T-cell (primary cell): ENCODE measurements at places on chromosomes 7 and 10. TPM values are rescaled to one million over a fixed set of nuclear protein-coding genes. Genes with fewer than 3 reads are reported as not detected.
A peak's percentile ranks its signal among the peaks of the same experiment; 100 is the strongest.

- no peak for DNase-seq
Observed at GRCh38 chr7:151744656-151745638, 132.0 kb downstream of the PRKAG2 start.

DNA sequence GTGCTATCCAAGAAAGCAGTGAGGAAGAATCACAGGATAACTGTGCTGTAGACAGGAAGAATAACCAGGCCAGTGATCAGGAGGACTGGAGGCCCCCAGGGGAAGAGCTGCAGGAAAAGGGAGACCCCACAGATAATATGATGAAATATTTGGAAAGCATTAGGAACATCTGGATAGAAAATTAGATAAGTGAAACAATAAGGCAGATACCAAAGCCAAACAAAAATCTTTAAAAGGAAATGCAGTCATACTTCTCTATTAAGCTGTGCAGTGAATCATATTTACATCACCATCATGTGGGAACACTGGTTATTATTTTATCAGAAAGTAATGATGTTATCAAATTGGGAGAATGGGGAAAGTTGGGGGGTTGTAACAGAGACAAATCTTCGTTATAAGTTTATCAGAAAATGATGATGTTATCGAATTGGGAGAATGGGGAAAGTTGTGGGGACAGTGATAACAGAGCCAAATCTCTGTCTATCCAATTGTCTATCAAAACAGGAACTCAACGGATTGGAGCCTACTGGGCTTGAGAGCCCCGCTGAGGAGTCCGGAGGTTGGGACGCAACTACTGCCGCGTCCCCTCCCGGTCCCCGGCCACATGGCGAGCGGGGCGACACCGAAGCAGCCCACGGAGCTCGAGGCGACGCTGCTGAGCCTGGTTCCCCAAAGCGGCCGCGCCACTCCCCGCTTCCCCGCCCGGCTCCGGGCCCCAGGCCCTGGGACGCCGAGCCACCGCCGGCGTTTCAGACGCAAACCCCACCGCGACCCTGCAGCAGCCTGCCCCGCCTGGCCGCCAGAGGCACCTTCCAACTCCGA lies 14.0 kb upstream of the RALA start:
- no peak for DNase-seq

DNA sequence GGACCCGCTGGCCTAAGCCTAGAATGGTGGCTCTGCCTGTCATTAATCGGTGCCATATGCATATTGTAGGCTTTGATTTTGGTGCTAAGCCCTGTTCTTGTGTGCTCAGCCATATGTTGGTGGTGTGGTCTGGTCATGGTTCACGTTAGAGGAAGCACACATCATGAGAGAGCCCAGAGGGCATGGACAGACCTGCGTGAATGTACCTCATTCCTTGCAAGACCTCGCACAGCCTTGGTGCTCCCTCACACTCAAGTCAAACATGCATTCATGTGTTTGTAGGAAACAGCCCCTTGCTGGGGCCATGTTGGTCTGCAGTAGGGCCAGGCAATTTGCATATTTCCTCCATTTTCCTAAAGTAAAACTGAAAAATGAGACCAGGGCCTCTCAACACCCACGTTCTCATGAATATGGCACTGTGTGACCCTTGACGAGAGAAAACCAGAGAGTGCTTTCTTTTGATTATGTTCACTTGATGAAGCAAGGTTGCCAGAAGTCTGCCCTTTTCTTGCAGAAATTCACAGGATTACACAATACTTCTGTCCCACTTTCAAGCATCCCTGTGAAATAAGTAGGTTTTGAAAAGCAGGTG lies 268.7 kb downstream of the CELF2 start:
- DNase-seq = no peak

- DNase-seq = no peak
Observed at GRCh38 chr7:49564379-49564714, 209.1 kb upstream of the VWC2 start.

- DNase-seq = no peak
Observed at GRCh38 chr7:38276096-38276877, 2.9 kb upstream of the TARP start.

DNA sequence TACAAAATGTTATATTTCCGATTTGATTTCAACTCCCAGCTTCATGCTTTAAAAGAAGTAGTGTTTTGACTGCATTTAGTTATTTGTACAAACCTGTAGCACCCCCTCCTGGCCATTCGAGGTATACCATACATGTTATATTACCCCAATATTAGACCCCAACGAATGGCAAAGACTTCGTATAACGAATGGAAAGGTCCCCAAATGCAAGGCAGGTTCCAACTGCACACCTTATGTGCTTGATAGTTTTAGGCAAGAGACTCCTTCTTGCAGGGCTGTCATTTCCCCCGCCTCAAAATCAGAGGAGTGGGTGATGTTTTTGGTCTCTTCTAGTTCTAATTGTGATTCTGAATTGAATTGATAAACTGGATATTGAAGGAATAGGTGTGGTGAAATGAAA lies 101.1 kb upstream of the TARP start:
- peak; percentile 55 for DNase-seq

DNA sequence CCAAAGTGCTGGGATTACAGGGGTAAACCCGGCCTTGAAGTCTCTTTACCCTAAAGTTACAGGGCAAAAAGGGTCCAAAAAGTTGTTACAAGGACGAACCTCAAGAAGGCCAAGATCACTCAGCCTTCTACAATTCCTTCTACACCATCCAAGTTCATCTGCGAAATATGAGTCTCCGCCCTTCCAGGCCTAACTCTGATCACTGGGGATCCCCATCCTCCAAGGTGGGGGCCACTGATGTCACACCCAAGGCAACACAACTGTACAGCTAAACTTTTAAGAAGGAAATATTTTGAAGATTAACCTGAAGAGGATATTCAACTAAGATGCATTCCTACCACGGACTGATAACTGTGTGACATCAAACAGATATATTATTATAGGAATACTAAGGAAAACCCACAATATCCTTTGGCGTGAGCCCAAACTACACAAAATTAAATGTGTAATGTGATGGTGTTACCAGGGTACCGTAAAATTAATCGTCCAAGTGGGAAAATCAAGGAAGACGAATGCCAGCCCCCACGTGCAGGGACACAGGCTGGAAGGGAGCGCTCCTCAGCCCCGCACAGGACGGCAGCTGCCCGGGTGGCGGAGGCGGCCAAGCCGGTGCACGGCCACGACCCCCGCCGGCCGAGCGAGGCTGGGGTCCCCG lies 1.0 kb downstream of the PAXIP1 start:
- no peak for DNase-seq

- DNase-seq = no peak
Observed at GRCh38 chr7:112550468-112551060, 69.8 kb downstream of the LSMEM1 start.

- no peak for DNase-seq
Observed at GRCh38 chr7:75660566-75661215, 78.0 kb downstream of the HIP1 start.

- no peak for DNase-seq
Observed at GRCh38 chr7:85475071-85475470, 288.2 kb upstream of the SEMA3D start.

GRCh38 chr7:154769527-154769926 lies 233.4 kb downstream of the PAXIP1 start:
- DNase-seq = no peak

DNA sequence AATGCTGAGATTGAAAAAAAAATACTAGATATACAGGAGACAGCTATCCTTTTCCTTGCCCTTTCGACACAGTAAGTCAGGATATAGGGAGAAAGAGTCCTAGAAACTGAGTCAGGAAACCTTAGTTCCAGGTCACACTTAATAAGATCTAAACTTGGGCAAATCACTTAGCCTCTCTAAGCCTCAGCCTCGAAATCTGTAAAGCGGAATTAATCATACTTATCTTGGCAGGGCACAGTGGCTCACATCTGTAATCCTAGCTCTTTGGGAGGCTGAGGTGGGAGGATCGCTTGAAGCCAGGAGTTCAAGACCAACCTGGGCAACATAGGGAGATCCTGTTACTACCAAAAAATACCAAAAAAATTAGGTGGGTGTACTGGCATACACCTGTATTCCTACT lies 4.6 kb downstream of the GARIN1A start:
- no peak for DNase-seq

DNA sequence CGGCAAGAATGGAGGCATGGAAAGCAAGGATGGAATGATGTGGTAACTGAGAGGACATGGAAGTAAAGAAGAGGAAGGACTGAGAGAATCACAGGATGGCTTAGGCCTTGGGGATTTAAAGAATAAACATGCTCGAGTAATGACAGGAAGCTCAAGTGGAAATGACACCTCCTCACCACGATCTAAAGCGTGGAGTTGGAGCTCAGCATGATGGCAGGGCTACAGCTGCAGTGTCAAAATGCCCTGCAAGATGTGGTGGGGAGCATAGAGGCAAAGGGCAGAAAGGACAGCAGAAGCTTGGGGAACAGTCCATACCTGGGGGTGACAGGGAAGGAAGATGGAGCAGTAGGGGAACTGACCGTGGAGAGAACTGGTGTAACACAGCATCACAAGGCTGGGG lies 229.5 kb upstream of the PLXNA4 start:
- DNase-seq = no peak

DNA sequence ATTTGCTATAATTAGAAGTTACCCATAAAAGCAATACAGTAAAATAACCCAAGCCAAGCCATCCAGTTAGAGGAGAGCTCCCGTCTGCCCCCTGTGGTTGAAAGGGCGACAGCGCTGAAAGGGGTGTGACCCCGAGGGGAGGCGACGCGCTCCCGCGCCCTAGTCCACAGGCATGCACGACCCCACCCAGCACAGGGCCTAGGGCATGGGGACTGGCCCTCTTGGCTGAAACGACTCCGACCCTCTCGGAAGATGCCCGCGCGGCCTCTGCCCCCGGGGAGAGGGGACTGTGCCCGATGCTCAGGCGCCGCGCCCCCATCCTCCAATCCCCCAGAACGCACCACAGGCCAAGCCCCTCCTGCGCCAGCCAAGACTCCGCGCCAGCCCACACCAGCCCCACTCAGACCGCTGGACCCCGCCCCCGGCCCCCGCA lies 64.0 kb downstream of the CSGALNACT2 start:
- peak; percentile 37 for DNase-seq

GRCh38 chr7:33722383-33723101 lies 182.8 kb upstream of the BMPER start:
- no peak for DNase-seq

DNA sequence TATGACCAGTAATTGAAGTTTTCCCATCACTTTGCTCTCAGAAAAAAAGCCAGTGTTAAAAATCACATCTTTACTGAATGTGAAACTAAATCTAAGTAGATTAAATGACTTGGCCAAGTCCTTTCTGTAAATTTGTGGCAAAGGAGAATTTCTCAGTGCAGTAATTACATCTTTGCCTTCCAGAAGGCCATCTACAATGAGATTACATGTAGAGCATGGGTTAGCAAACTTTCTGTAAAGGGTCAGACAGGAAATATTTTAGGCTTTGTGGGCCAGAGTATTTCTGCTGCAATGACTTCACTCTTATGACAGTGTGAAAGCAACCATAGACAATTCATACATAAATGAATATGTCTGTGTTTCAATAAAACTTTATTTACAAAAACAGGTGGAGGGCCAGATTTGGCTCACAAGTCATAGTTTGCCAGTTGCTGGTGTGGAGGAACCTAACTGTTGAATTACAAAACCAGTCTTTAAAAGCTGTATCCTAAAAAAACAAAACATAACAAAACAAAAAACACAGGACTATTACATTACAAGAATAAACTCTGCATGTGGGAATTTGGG lies 191.0 kb downstream of the TAX1BP1 start:
- DNase-seq = no peak

GRCh38 chr7:16918288-16918895 lies 36.6 kb upstream of the AGR3 start:
- peak; percentile 2 for DNase-seq

GRCh38 chr10:21100871-21101514 lies 203.9 kb upstream of the NEBL start:
- DNase-seq = no peak

- no peak for DNase-seq
Observed at GRCh38 chr7:30911133-30911532, 520 bp upstream of the AQP1 start.

DNA sequence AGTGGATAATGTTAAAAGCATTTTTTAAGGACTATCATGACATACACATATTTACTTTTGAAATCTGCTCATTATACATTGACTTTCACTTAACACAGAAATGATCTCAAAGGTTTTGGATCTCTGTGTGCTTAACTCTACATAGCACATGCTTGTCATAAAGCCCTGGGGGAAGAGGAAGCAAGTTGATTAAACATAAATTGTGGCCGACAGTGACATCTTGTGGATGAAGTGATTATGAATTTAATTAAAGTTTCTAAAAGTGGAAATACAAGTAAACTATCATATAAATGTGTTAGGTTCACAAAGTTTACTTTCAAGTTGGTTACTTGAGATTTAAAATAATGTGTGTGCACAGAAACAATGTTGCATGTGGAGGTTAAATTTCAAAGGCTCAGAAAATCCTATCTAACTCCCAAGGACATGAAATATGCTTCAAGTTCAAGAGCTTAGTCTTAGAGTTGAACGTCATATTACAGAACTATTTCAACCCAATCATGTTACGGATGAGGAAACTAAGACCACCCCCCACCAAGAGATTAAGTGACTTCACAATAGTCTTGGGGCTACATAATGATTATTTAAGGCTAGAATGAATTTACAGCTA lies 1247.8 kb downstream of the GATA3 start:
- no peak for DNase-seq

- DNase-seq = no peak
Observed at GRCh38 chr10:64733980-64734379, 1212.8 kb downstream of the REEP3 start.

DNA sequence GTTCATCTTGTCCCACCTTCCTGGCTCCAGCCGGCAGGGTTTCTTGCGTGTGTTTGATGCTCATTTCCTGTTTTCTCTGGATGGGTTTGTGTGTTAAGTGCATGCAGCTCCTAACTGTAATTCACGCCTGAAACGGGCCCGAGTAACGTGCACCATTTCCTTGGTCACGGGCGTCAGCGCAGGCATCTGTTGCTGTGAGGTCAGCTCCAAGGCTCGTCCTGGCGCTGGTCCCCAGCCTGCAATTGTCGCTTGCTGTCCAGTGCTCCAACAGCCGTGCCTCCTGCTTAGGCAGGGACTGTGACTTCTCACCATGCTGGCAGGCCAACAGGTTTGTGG lies 201.1 kb downstream of the GLRX3 start:
- no peak for DNase-seq

DNA sequence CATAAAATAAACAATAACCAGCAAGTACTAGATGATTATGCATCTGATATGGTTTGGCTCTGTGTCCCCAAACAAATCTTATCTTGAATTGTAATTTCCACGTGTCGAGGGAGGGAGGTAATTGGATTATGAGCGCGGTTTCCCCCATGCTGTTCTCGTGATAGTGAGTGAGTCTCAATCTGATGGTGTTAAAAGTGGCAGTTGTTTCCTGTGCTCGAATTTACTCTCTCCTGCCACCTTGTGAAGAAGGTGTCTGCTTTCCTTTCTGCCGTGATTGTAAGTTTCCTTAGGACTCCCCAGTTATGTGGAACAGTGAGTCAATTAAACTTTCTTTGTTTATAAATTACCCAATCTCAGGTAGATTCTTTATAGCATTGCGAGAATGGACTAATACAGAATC lies 15.1 kb downstream of the CNTNAP2 start:
- no peak for DNase-seq

Gene ARF5
- total RNA-seq = 102 TPM

Gene PRKG1
- not detected for total RNA-seq

Gene TCAF2
- 25.1 TPM for total RNA-seq

Gene CPA1
- not detected for total RNA-seq

Gene ZNF736
- 28.8 TPM for total RNA-seq

Gene HKDC1
- 6.5 TPM for total RNA-seq

Gene SFTPA1
- total RNA-seq = 6.4 TPM

Gene UTF1
- total RNA-seq = 0.23 TPM

Gene TUBAL3
- total RNA-seq = not detected

Gene GARIN1A
- 1.4 TPM for total RNA-seq

Gene GAD2
- not detected for total RNA-seq

Gene LBX1
- not detected for total RNA-seq
